ENCODE measurements at places on chromosomes 11 and 22.

- DNase-seq, result peak; percentile 14
Measured at GRCh38 chr22:43346521-43346929, 3.4 kb upstream of the SCUBE1 start.

- no peak for DNase-seq
Measured at GRCh38 chr22:20843501-20843900, 15.1 kb downstream of the PI4KA start.

- no peak for DNase-seq
Measured at GRCh38 chr22:37155971-37156370, 6.3 kb upstream of the IL2RB start.

DNA sequence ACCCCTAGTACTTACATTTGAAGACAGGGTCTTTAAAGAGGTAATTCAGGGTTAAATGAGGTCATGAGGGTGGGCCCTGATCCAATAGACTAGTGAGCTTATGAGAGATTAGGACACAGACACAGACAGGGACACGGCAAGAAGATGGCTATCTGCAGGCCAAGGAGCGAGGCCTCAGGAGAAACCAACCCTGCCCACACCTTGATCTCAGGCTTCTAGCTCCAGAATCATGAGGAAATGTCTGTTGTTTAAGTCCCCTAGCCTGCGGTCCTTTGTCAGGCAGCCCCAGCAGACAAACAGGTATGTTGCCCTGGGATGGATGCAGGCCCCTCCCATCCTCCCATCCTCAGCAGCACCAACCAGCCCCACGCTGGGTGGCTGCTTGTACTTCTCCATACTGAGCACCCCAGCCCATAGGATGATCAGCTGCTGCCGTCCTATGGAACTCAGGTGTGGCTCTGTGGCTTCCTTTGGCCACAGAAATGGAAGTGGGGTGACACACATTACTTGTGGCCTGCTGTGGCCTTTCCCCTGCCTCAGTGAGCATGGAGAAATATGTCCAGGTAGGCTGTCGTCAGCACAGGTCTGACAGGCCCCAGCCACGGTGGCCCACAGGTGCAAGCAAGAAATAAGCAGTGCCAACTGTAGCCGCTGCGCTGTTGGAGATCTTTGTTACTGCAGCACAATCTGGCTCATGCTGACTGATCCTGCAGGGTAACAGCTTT is 7.9 kb downstream of the GNB1L start:
- DNase-seq, result no peak

DNA sequence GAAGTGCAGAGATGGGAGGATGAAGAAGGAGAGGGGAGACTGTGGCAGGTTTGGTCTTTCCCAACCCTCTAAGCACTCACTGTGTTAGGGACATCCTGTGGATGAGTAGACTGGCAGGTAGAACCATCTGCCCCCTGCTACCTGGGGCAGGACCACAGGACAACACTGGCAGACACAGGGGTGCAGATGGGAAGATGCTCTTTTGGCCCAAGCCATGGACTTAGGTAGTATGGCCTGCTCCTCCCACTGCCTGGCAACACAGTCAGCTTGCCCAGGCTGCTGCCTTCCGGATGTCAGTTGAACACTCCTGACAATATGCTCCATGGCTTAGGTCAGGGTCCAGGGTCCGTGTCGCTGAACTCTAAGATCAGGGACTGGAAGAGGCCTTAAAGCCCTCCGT is 140.7 kb upstream of the NAV2 start:
- no peak for DNase-seq

DNA sequence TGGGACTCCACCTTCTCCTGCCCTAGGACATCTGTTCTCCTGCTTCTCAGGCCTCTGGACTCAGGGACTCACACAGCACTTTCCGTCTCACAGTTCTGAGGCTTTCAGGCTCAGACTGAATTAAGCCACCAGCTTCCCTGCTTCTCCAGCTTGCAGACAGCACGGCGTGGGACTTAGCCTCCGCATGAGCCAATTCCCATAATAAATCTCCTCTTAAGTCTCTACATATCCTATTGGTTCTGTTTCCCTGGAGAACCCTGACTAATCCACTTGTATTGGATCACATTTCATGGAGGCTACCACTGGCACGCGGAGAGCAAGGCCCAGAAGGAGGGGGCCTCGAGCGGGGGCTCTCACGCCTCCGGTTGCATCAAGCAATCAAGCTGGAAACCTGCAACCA is 1313.6 kb downstream of the TBC1D22A start:
- DNase-seq, result no peak

GRCh38 chr11:1262172-1263006 is 39.5 kb downstream of the MUC5B start:
- peak; percentile 66 for DNase-seq

GRCh38 chr11:78929207-78929905 is 354.7 kb upstream of the NARS2 start:
- DNase-seq, result no peak

GRCh38 chr11:124109377-124109776 is 5.9 kb upstream of the VWA5A start:
- no peak for DNase-seq

GRCh38 chr22:33381531-33382406 is 323.6 kb upstream of the SYN3 start:
- no peak for DNase-seq

DNA sequence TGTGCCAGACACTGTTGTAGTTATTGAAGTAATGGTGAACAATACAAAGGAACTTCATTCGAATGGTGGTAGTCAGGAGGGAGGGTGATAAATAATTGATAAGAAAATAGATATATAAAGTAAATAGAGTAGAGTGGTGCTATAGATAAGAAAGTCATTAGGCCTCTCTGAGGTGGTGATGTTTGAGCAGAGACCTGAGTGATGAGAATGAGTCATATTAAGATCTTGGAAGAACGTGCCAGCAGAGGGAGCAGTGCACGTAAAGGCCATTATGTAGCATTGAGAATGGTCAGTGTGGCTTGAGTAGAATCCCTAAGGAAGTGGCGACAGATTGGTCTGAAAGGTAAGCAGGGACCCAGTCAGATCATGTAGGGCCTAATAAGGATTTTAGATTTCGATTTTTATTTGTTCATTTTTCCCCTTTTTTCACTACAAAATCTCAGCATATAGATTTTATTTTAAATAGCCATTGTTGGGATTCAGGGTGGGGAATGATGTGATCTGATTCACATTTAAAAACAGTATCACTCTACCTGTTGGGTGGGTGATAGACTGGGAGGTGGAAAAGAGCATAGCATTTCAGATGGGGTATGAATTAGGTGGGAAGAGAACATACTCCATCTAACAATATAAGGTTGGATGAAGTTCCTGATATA is 44.7 kb downstream of the CCDC90B start:
- peak; percentile 1 for DNase-seq

DNA sequence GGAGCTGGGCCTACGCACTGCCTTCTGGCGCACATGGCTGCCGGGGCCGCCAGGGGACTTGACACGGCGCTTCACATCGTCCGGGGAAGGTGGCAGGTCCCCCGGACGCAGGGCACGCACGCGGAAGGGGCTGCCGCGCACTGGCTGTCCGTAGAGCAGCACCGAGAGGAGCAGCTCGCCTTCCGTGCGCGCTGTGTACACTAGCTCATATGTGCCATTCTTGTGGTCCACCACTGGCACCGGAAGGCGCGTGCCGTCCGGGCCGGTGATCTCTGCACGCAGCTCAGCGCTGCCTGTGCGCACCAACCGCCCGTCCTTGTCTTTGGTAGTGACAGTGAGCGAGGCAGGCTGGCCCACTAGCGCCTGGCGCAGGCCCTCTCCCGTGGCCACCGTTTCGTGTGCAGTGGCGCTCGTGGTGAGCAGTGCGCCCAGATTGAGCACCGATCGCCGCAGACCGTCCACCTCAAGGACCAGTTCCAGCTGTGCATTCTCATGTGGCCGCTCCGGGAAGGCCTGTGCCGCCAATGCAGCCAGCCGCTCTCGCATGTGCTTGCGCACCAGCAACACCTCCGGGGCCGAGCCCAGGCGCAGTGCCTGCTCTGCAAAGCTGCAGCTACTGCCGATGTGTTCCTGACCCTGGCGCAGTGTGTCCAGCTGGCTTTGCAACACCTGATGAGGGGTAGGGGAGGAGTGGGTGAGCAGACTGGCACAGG is 15.7 kb upstream of the HPX start:
- DNase-seq, result no peak

GRCh38 chr11:97351939-97352338 is 962.1 kb downstream of the JRKL start:
- no peak for DNase-seq

GRCh38 chr22:32864041-32864440 is 62.5 kb downstream of the TIMP3 start:
- DNase-seq, result no peak

DNA sequence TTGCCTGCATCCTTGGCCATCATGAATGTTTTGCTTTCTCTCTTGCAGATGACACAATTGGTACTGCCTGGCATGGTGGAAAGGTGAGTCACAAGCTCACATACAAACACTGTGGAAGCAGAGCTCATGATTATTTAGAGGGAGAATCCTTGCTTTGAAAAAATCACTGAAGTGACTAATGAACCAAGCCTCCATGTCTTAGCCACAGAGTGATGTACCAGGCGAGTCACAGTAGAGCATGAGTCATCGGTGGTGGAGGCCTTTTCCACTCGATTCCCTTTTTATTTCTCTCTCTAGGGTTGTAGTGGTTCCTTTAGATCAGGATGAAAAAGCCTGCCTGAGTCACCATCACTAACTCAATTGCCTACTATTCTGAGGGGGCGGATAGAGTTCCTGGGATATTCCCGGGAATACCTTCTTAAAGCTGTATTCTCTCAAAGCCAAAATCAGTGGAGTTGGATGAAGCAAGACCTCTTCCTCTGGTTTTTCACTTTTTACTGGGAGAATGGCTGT is 49.6 kb upstream of the ALKBH3 start:
- DNase-seq, result no peak

DNA sequence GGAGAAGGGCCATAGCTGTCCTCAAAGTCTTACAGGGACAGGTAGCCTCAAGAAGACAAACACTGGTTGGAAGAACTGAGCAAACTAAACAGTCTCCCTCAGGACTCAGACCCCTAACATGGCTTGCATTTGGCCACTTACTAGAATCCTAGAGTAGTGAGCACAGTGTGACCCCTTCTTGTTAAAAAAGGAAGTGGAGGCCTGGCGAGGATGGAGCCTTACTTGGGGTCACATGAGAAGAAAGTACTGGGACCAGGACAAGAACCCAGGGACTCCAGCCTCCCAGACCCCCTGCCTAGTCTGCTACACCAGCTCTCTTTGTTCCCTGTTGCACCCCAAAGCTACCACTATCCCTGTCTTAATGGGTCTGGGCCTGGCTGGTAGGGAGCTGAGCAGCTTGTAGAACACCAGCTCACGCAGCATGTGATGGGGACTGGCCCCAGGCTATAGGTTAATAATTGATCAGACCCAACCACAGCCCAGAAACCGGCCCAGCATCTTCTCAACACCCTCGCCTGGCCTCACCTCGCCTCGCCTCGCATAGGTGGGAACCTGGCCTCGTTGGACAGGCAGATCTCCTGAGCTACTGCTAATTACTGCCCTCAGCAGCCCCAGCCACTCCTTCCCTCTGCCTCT is 17.6 kb downstream of the DGAT2 start:
- no peak for DNase-seq

All from NCI-H187 (cell line).